ENCODE measurements at places on chromosomes 2 and 18.

GRCh38 chr2:84849271-84849952 lies 31.5 kb downstream of the TRABD2A start:
- peak; percentile 51 for DNase-seq

DNA sequence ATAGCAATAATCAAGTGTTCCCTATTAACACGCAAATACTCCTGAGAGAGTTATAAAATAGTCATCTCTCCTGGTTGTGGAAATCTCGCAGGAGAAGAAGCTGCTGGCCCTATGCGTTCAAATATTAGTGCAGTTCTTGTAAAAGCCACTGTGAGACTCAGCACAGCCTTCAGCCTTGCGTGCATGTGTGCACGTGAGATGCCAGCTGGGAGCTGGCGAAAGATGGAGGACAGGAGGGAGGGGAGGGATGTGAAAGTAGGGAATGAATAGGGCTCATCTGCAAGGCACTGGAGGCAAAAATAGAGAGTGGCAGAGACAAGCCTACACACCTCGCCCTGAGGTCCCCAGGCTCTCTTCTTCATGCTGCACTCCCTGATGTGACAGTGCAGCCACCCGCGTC lies 126.5 kb downstream of the INO80D start:
- no peak for DNase-seq

- DNase-seq, result no peak
Observed at GRCh38 chr18:10231220-10231619, 223.2 kb upstream of the APCDD1 start.

GRCh38 chr2:43226955-43227829 lies 786 bp upstream of the ZFP36L2 start:
- peak; percentile 87 for DNase-seq

DNA sequence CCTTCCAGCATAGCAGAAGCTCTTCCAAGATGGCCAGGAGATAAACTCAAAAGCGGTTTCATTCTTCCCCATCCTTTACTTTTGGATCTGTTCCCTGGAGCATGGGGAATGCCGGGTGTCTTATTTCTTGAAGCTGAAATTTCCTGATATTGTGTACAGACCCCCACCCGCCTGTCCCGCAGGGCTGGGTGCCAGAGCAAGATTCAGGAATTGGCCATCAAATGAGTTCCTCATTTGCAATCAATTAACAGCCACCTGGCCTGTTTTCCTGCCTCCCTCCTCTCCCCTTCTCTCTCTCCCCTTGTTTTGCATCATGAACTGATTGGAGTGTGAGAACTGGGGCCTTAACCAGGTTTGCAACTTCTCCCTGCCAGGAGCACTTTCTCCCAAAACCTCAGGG lies 202.1 kb downstream of the SH3RF3 start:
- DNase-seq, result no peak

DNA sequence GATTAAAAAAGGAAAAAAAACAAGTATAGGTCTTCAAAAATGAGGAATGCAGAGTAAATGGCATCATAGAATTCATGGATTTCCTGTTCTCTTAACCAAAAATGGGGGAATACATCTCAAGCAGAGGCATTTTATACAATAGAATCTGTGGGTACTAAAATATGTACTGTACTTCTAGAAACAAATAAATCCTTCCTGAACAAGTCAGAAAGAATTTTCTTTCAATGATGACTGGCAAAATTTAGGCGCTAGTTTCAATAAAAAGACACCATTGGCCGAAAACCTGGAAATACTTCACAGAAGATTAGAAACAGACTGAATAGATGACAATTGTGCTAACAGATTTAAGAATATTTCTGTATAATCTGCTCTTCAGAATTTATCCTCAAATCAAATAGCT lies 15.1 kb downstream of the TRAK2 start:
- DNase-seq, result no peak

DNA sequence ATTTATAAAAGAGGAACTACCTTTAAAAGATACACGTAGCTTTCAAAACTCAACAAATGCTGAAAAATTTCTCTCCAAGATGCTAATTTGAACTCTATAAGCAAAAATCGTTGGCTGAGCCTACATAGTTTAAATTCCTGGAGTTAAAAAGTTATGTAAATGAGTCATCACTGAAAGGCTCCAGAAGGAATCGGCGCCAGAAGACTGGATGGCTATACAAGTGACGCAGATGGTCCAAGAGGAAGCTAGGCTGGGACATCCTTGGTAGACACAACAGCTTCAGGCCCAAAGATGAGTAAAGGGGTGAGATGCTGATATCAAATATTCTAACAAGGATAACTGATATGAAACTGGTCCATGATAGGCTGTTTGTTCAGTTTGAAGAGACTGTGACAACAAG lies 22.8 kb upstream of the DNAH6 start:
- DNase-seq, result peak; percentile 96

DNA sequence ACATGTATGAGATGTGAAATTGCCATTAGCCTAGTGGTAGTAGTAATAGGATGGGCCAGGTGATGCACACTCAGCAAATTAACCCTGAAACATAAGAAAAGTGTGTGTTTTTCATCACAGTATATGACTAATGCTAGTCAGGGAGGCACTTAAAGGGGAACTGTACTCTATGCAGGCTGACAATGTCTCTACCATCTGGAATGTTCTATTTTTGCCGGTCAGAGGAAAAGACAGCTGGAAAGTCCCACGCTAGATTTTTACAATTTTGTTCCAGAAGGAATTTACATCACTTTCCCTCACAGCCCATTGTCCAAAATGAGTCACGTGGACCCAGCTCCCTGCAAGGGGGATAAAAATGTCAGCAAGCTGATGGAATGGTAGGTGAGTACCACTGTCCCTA lies 746.3 kb upstream of the CHAC2 start:
- peak; percentile 48 for DNase-seq

DNA sequence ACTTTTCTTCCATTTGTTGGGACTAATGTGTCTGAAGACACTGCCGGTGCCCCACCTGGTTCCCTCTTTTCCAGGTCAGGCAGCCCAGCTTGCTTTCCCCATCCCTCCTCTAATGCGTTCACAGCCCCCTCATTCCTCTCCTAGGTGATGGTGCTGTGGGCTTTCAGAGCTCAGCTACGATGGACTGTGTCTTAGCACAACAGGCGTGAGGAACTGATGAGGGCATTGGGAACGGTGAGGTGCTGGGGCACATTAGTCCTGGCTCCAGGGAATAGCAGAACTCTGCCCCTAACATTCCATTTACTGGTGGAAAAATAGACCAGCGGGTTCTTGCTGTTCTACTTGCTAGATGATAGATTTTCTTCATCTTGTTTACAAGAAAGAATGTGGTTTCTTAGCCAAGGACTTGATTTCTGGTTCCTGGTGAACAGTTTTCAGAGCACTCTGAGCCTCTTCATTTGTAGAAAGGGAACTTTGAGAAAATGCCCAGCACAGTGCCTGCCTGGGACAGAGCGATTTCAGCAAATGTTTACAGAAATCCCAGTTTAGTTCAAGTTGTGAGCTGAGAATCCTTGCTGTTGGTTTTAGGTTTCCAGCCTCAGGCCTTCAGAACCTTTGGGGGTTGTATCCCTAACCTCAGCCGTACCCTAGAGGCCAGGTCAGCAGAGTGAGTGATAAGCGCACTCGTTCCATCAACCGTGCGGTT lies 42.5 kb downstream of the LDLRAD4 start:
- no peak for DNase-seq

GRCh38 chr2:219119422-219120043 lies 41.1 kb downstream of the NHEJ1 start:
- peak; percentile 70 for DNase-seq

DNA sequence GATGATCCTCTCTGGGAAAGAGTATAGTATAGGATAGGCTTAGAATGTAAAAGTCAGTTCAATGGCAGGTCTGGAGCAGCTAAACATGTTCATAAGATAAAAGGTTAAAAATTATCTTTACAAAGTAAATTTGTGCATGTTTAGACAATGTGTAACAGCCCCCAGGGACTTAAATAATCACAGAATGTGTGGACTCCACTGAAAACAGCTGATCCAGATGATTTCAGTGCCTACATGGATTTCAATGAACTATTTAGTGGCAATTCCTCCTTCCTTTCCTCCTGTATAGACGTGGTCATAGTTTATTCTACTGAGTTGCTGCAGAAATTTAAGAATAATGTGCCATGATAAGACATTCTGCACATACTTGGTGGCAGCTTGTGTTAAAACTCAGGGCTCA lies 42.9 kb downstream of the ARHGEF33 start:
- peak; percentile 9 for DNase-seq

DNA sequence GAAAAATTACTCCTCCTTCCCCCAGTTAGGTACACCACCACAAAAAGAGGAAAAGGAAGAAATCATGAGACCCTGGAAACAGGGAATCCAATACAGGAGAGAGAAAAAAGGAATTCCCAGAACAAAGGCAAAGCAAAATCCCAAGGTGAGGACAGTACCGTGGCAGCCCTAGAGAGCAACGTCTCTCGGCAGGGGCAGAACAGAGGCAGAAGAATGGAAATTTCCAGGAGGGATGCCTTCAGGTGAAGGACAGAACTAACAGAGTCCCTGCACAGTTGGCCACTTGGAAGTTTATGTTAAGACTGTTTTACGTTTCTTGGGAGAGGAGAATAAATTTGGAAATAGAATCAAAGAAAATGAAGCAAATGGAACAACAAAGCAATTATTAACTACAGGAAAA lies 27.7 kb downstream of the GRB14 start:
- no peak for DNase-seq

- no peak for DNase-seq
Observed at GRCh38 chr2:30040147-30040546, 106.7 kb upstream of the YPEL5 start.

GRCh38 chr18:58322464-58322863 lies 278.4 kb downstream of the NEDD4L start:
- no peak for DNase-seq

- no peak for DNase-seq
Observed at GRCh38 chr2:84830095-84830494, 50.8 kb downstream of the TRABD2A start.

DNA sequence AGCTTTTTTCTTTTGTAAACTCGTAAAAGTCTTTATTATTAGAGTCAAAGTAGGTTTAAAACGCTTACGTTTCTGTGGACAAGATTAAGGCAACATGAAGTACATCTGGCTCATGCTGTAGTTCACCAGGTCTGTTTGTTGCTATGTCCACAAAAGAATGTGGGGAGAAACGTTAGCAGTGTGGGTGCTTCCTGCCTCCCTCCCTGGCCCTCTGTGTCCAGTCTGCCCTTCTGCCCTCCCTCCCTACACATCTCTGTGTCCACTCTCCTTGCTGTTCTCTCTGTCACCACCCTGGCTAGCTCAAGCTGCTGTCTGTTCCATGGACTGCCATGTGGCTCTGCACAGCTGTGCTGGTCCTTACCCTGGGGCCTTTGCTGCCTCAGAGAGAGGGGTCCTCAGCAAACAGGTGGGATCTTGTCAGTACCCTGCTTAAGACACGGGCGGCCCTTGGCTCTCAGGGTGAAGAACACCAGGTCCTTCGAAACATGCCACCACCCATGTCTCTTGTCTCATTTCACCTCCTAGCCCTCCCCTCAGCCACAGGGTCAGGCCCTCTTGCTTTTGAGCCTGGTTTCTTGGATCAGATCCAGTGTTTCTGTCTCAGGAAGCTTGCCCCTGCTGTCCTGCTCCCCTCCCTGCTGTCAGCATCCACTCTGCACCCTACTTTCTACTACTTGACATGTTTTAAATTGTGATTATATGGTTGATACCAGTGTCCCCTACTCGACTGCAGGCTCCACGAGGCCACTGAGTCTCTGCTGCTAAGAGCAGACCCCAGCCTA lies 79.2 kb downstream of the LIMS1 start:
- DNase-seq, result no peak

GRCh38 chr2:235378246-235378645 lies 115.6 kb upstream of the AGAP1 start:
- DNase-seq, result peak; percentile 69

GRCh38 chr2:217887841-217888701 lies 114.7 kb downstream of the TNS1 start:
- peak; percentile 38 for DNase-seq

- peak; percentile 94 for DNase-seq
Observed at GRCh38 chr2:42809819-42810120, 17.4 kb upstream of the HAAO start.

- DNase-seq, result no peak
Observed at GRCh38 chr18:1078301-1078700, 173.6 kb downstream of the ADCYAP1 start.

DNA sequence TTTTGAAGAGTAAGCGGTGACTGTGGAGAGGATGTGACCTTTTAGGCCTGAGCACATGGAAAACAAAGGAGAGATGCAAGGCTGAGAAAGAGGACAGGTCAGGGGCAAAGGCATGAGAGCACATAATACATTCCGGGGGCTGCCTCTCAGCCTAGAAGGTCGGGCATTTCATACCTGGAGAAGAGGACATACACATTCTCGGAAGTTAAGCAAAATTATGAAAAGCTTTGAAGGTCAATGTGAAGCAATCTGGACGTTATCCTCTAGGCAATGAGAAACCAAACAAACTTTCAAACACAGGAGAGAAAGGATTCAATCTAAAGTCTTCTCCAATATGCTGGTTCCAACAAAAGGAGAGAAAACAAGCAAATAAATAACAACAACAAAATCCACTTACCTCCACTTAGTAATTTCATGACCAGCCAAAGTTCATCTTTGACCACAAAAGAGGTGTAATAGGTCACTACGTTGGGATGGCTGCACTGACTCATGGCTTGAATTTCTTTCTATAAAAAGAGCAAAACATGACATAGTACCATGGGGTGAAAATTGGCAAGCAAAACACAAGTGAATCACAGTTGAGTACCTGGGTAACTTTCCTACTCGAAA lies 80.4 kb downstream of the STK39 start:
- peak; percentile 73 for DNase-seq

DNA sequence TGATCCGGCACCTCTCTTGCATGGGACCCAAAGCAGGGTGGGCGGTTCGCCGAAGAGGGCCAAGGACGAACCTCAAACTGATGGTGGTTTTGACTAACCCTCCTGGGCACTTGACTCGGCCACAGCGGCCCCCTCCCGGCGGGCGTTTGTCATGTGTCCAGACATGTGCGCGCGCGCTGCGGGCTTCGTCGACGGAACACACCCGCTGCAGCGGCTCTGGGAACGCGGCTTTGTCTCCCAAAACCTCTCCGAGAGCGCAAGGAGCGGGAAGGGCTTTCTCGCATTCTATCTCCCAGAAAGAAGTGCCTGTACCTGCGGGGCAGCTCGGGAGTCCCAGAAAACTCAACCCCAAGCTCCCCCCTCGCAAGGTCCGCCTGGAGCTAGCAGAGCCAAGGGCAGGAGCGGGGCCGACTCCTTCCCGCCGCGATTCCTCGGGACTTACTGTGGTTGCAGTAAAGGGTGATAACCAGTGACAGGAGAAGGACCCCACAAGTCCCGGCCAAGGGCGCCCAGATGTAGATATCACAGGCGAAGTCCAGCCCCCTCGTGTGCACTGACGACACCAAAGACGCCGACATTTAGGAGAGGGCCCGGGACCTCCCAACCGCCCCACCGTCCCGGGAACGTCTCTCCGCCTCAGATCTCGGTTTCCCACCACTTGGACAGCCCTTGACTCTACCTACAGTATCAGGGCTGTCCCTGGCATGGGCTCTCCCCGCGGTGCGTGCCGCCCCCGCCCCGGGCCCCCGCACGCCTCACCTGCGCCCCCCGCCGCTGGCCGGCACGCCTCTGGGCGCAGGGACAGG lies 1.6 kb downstream of the CD8A start:
- DNase-seq, result peak; percentile 37

- no peak for DNase-seq
Observed at GRCh38 chr18:37440206-37440605, 125.4 kb downstream of the CELF4 start.
